ENCODE measurements at places on chromosomes 6 and 20.

DNA sequence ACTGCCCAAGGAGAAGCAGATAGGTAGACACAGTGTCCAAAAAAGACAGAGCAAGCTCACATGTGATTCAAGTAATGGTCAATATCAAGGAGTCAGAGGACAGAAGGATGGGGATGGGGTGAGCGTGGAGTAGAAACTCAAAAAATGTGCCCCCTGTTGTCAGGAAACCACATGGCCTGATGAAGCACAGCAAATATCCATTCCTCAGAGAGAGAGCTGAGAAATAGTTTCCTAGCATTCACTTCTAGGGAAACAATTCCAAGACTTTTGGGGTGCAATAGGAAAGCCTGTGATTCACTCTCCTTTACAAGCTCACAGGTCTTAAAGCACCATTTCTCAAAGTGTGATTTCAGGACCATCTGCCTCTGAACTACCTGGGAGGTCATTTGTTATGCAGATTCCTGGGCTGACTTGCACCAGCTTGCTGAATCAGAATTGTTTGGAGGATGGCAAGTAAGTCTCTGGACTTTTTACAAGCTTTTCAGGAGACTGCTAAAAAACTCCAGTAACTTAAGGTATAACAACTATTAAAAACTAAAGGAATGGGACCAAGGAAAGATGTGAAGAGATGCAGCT lies 432.8 kb downstream of the HDGFL1 start:
- DNase-seq = no peak

- no peak for DNase-seq
Measured at GRCh38 chr6:148465011-148465335, 122.3 kb downstream of the SASH1 start.

DNA sequence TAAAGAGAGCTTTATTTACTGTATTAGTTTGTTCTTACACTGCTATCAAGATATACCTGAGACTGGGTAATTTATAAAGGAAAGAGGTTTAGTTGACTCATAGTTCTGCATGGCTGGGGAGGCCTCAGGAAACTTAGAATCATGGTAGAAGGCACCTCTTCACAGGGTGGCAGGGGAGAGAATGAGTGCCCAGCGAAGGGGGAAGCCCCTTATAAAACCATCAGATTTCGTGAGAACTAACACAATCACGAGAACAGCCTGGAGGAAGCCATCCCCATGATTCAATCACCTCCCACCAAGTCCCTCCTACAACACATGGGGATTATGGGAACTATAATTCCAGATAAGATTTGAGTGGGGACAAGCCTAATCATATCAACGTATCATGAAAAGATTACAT lies 27.2 kb downstream of the ARID1B start:
- DNase-seq = no peak

DNA sequence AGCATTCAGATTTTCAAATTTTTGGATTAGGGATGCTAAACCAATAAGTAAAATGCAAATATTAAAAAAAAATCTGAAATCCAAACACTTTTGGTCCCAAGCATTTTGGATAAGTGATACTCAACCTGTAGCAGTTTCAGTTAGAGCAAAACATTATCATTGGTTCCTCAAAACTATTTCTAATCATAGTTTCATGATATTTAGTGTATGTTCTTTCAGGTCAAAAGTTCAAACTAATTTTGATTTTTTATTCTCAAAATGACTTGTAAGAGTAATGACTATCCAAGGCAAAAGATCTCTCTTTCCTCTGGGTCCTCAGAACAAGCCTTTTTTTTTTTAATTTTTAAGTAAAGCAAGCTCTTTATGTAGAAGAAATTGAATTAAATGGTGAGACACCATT lies 64.0 kb upstream of the TFB1M start:
- no peak for DNase-seq

- no peak for DNase-seq
Measured at GRCh38 chr6:122735582-122735981, 43.9 kb upstream of the FABP7 start.
